GM13977 (cell line): ENCODE measurements at places on chromosomes 1 and 21.
A peak's percentile ranks its signal among the peaks of the same experiment; 100 is the strongest.

DNA sequence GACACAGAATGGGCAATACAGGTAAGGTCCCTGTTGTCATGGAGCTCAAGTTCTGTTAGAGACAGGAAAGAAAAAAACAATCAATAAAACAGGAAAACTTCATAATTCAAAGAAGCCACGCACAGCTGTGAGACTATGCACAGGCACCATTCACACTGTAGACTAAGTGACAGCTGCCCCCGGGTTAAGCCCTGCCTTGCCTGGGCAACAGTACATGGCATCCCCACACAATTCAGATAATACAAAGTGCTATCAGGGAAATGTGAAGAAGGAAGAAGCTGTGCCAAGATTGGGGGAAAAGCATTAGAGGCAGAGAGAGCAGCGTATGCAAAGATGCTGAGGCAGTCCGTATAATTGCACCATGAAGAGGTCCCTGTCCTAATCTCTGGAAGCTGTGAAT lies 9.0 kb upstream of the KCNE2 start:
- DNase-seq: no peak

DNA sequence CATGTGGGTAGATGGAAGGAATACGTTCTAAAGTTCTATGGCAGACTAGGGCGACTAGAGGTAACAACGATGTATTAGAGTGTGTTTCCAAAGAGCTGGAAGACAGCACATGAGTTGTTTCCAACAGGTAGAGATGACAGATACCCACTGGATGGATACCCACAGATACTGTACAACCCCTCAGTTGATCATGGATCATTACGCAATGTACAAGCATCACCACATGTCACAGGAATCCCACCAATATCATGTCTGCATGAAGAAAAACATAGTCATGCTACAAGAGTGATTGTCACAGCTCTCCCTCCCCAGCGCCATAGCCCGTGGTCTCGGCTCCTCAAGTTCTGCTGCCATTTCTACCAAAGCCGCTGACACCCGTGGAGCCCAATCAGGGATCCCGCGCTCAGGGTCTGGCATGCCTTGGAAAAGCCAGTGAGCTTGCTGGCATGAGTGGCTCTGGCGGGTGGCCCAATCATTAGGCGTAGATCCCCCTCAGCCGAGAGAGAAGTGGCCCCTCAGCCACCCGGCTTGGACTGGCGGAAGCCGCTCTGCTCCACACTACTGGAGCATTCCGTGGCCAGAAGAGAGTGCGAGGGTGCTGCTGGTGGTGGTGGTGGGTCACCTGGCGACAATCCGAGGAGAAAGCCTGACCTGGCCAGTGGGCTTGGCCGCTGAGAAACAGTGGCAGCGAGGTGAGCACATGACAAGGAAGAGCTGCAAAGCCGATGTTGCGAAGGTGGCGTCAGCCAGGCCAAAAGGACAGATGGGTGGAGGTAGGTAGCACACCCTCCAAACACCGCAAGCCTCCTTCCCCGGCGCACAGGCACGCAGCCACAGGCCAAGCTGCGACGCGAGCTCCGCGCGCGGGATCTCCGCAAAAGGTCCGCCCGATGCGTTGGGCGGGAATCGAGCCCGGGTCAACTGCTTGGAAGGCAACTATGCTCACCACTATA lies 65.7 kb upstream of the FCGR2A start:
- DNase-seq: peak; percentile 65

DNA sequence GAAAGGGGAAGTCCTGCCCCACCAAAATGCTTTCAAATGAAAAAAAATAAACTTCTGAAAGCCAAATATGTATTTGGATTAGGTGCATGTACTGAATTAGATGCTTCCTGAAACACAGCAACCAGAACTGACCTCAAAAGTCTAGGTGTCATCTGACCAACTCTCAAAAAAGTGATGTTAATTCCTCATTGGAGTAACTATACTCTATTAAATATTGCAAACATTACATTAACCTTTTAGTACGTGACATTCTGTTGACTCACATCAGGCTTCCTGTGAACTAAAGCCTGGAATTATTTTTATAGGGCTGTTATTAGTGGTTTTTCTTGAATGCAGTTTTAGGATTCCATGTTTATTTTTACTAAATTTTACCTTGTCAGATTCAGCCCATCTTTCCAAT lies 73.5 kb downstream of the ASTN1 start:
- no peak for DNase-seq

GRCh38 chr1:82799261-82799660 lies 998.5 kb downstream of the ADGRL2 start:
- no peak for DNase-seq

GRCh38 chr1:181205901-181206300 lies 117.4 kb downstream of the IER5 start:
- DNase-seq: no peak
